Mesendoderm (in vitro differentiated cells): ENCODE measurements at places on chromosomes 11 and 22.

- no peak for DNase-seq
Observed at GRCh38 chr11:21641869-21642268, 551.0 kb upstream of the ANO5 start.

- no peak for DNase-seq
Observed at GRCh38 chr11:131430473-131431208, 60.2 kb downstream of the NTM start.

DNA sequence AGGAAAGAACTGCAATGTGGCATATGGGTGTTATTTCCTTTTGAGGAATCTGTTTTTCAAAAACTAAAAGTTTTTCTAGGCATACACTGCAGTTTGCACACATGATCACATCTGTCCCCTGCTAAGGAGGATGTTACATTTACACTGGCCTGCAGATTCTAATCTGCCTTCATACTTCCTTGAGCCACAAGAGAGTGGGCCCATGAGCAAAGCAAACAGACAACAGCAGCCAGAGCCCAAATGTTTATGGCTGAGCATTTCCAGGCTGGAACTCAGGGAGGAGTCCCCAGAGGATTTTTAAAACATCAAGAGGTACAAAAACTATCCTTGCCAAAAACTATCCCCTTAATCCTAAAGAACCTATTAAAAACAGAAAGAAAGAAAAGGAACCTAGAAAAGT is 117.2 kb upstream of the MTNR1B start:
- no peak for DNase-seq

GRCh38 chr22:23220485-23221350 is 40.4 kb downstream of the BCR start:
- DNase-seq = no peak

- DNase-seq = no peak
Observed at GRCh38 chr11:31996159-31996881, 94.6 kb upstream of the RCN1 start.

DNA sequence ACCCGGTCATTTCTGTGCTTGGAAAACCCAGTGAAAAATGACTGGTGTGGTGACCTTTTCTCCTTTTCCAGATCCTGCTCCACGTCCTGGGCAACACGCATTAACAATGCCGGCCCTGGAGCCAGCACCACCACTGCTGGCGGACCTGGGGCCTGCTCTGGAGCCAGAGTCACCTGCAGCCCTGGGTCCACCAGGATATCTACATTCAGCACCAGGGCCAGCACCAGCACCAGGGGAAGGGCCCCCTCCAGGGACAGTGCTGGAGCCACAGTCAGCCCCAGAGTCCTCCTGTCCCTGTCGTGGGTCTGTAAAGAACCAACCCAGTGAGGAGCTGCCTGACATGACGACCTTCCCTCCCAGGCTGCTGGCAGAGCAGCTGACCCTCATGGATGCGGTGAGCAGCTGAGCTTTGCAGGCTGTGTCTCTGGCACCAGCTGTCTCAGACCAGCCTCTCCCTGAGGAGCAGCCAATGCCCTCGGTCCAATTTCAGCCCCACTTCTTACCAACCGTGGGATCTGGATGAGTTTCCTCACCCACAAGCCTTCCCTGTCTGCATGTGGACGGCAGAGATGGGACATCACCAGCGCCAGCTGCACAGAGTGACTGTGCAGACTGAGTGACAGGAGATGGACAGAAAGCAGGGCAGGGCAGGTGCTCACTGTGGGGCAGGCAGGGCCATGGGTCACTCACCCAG is 1.9 kb downstream of the RGL4 start:
- peak; percentile 22 for DNase-seq

DNA sequence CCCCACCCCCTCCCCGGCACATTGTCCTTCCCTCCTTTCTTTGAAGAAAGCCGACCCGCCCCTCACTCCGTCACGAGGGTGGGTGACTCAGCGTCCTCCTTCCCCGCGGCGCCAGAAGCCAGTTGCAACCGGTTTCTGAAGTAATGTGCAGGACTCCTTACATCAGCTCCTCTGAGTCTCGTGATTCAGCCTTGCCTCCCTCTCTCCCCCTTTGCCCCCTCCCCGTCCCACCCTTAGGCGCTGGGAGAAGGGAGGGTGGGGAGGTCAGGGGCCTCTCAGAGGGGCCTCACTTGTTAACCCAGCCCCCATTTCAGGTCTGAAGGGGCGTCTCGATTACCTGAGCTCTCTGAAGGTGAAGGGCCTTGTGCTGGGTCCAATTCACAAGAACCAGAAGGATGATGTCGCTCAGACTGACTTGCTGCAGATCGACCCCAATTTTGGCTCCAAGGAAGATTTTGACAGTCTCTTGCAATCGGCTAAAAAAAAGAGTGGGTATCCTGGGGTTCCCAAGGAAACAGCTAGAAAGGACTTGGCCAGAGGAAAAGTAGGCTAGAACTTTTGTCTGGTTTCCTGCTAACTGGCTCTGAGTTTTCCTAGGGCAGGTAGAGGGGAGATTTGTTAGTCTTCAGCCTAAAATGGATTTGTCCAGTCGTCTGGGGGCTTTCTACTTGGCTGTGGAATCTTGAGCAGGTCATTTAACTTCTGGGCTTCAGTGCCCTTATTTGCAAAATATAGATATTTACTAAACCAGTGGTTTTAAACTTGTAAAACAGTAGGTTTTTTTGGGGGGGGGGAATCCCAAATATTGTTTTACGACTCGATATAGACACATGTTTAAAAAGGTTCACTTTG is 1.1 kb downstream of the SLC3A2 start:
- DNase-seq = peak; percentile 99

- DNase-seq = no peak
Observed at GRCh38 chr11:24132471-24132870, 364.4 kb upstream of the LUZP2 start.

DNA sequence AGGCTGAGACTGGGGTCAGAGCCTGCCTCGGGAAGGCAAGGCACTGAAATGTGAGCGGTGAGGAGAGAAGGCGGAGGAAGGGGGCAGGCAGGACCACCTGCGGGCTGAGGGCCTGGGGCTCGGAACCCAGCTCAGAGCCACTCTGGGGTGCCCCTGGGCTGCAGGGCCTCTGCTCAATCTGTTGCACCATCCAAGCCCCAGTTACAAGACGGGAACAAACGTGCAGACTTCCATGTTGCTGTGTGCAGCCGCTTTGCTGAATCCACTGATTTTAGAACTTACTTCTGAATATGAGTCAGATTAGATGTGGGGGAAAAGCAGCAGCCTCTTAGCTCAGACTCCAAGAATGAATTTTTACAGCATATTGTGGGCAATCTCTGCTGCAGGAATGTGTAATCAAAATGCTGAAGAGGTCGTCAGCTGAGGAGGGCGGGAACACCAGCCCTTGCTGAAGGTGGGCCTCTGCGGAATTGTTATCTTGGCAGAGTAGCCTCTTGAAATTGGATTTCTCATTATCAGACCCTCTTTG is 21.6 kb downstream of the PARVG start:
- no peak for DNase-seq
